ENCODE measurements at places on chromosomes 1 and 21. TPM values are rescaled to one million over a fixed set of nuclear protein-coding genes. Genes with fewer than 3 reads are reported as not detected.

The KIF21B gene
- total RNA-seq: 5.9 TPM

The NCF2 gene
- total RNA-seq: 8.6 TPM

The KCNE2 gene
- not detected for total RNA-seq

The ENTREP3 gene
- total RNA-seq: 25.2 TPM

The RIPPLY3 gene
- 0.17 TPM for total RNA-seq

The ATAD3C gene
- 0.29 TPM for total RNA-seq

The CD53 gene
- total RNA-seq: not detected

The GPR37L1 gene
- 0.12 TPM for total RNA-seq

The IFNLR1 gene
- total RNA-seq: 4.5 TPM

The VWA5B1 gene
- total RNA-seq: not detected

The TRIM46 gene
- 1.8 TPM for total RNA-seq

The RAVER2 gene
- total RNA-seq: 10.3 TPM

The C1QA gene
- total RNA-seq: not detected

The PGLYRP3 gene
- not detected for total RNA-seq

The ZNF593OS gene
- not detected for total RNA-seq
